ENCODE measurements at places on chromosomes 13 and 19.

DNA sequence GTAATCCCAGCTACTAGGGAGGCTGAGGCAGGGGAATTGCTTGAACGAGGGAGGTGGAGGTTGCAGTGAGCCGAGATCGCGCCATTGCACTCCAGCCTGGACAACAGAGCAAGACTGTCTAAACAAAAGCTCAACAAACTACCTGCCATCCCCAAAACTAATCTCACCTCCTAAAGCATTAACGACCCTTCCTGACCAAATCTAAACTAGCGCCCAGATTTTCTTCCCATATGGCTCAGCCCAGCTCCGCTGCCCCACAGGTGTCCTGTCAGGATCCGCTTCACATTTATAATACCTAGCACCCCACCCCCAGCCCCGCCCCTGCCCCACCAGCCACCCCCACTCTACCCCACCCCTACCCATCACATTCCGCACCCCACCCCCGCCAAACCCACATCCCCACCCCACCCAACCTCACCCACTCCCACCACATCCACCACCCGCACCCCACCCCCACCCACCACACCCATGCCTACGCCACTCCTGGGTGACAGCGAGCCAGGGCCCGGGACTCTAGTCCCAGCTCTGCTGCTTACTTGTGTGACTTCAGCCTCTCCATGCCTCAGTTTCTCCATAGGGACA lies 599 bp downstream of the C19orf12 start:
- DNase-seq, result no peak

- no peak for DNase-seq
These were observed 541.0 kb downstream of the RFC3 start for GRCh38 chr13:34358811-34359513.

- DNase-seq, result peak; percentile 96
These were observed at the start of gene FGF22 for GRCh38 chr19:639253-640160. TSS of gene FGF22 (plus strand) at chr19:639879. CDS start at chr19:639926, 47 bp downstream.

GRCh38 chr13:50893211-50893852 lies 16.3 kb upstream of the RNASEH2B start:
- DNase-seq, result peak; percentile 16

DNA sequence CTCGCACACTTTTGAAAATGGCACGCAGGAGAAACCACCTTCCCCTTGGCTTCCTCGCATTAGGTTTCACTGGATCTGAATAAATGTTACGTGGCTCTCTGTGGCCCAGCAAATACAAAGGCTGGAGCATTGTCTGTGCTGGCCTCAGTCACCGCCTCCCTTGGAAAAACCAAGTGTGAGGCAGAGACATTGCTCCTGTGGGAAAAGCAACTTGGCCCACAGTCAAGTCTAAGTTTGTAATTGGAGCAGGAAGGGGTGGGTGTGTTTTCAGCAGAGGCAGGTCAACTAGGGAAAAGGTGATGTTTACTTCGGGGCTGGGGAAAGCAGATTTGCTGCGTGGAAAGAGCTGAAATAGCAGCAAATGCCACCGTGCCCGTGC lies 101.6 kb downstream of the IRS2 start:
- no peak for DNase-seq

DNA sequence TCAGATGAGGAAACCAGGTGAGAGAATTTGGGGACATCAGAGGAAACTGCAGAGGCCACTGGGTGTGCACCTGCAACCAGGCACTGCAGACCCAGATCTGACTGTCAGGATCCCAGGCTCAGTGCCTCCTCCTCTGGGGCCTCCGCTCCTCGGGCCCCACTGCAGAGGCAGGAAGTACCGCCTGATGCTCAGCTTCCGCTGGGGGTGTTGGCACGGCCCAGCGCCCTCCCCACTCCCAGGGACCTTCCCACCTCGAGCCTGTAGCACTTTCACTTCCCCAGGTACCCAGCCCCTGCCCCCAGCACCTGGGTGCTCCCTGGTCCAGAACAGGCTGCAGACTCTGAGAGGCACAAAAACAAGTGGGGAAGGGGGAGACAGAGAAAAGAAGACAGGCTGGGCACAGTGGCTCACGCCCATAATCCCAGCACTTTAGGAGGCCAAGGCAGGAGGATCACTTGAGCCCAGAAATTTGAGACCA lies 1.4 kb upstream of the CD37 start:
- peak; percentile 84 for DNase-seq

DNA sequence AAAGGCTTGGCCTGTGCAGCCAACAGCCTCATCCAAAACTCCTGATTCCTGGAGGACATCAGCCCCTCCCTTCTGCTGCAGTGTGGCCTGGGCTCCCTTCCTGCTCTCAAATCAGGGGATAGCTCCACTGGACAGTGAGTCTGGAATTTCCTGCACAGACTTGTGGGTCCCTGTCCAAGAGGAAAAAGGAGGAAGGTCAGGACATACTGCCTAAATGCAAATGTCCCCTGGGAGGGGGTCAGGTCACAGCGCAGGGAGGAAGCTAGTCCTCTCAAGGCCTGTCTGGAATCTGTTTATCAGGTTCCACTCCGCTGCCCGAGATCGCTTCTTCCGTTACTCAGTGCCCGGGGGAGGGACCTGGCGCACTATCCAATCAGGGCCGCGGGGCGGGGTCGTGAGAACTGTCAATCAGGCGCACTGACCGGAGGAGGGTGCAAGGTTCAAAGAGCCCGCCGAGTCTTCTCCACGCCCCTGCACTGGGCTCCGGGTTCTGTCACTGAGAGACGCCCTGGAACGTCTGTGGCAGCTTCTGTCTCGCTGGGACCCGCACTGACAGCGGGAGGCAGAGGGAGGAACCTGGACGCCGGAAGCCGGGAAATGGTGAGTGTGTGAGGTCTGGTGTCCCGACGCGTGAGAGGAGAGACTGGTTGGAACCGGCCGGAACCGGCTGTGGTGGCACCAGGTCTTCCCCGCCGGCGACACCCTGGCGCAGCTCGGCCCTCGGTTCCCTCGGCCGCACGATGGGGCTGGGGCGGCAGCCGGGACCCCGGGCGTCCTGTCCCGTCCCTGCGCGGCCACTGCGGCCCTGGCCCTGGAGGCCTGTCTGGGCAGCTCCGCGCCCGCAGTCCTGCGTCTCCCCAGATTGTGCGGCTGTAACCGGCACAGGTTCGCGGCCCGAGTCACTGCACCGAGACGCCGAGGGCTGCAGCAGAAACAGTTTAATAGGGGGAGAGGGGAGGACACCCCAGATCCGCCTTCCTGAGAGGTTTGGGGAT lies at the start of gene ZNF441:
TSS of gene ZNF441 (plus strand) at position 404 of the 995 bp plus-strand sequence. CDS start at position 598, 194 bp downstream.
- peak; percentile 97 for DNase-seq

DNA sequence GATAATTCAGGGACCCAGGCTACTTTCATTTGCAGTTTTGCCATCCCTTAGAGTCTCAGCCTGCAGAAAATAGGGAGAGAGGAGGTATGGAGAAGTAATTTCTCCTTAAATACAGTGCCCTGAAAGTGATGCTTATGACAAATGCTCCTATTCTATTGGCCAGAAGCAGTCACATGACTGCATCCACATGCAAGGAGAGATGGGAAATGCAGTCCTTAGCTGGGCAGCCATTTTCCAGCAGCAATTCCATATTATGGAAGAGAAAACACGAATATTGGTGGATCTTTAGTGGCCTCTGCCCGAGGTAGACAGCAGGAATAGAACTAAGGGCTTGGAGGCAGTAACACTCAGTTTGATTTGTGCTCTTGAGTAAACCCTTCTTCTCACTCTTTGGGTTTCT lies 39.4 kb downstream of the VAV1 start:
- no peak for DNase-seq

- DNase-seq, result no peak
These were observed 7.8 kb upstream of the CEACAM5 start for GRCh38 chr19:41700381-41701195.

GRCh38 chr19:54042989-54043388 lies 20.7 kb downstream of the VSTM1 start:
- DNase-seq, result no peak

DNA sequence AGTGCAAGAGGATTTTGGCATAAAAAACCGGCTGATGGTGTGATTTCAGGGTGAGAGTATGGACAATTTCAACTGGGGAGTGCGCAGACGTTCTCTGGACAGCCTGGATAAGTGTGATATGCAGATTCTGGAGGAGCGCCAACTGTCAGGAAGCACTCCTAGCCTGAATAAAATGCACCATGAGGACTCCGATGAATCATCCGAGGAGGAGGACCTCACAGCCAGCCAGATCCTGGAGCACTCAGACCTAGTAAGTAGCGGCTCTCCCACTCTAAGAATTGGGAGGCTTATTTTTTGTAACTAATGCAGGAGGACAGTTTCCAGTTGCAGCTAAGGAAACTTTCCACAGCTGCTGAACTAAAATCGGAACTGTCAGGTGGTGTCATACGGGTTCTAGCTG lies 53.6 kb downstream of the ZAR1L start:
- DNase-seq, result no peak

DNA sequence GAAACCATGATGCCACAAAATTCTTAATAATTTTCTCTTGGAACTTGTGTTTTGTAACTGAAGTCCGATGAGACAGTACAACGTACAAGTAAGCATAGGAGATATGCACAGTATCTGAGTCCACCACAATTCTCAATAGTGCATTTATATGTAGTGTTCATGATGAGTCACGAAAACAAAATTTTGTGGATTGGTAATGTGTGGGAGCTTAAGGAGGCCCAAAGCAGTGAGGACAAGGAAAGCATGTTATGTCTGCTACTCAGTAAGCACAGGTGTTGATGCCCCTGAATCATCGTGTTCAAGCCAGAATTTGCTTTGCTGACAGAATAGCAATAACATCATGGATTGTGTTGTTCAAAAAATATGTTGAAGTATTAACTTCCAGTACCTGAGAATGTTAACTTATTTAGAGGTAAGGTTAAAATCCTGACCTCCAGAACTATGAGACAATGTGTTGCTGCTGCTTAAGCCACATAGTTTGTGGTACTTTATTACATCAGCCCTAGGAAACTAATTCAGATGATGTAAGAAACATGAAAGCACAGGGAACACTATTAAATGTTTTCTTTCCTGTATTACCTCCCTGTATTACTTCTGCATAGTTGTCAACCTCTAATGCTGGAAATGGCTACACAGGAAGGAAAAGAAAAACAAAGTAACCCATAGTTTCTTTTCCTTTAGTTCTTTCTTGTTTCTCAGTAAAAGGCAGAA lies 201.3 kb downstream of the SLITRK6 start:
- DNase-seq, result no peak

DNA sequence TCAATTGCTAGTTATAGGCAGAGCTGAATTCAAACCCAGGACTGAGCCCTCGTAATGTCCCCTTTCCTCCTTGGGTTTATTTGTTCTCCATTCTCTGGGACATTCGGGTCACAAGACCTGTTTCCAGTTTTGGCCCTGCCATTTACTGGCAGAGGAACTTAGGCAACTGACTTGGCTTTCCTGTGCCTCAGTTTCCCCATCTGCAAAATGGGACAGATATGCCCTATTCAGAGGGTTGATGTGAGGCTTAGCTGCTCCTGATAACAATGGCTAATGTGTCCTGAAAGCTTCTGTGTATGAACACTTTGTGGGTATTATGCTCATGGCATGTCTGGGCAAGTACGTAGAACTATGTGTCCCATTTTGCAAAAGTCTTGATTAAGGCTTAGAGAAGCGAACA lies 996 bp downstream of the ZNF524 start:
- no peak for DNase-seq

GRCh38 chr19:2305452-2306280 lies 2.3 kb downstream of the LINGO3 start:
- DNase-seq, result no peak

- DNase-seq, result no peak
These were observed 13.9 kb downstream of the WTIP start for GRCh38 chr19:34495416-34495815.

DNA sequence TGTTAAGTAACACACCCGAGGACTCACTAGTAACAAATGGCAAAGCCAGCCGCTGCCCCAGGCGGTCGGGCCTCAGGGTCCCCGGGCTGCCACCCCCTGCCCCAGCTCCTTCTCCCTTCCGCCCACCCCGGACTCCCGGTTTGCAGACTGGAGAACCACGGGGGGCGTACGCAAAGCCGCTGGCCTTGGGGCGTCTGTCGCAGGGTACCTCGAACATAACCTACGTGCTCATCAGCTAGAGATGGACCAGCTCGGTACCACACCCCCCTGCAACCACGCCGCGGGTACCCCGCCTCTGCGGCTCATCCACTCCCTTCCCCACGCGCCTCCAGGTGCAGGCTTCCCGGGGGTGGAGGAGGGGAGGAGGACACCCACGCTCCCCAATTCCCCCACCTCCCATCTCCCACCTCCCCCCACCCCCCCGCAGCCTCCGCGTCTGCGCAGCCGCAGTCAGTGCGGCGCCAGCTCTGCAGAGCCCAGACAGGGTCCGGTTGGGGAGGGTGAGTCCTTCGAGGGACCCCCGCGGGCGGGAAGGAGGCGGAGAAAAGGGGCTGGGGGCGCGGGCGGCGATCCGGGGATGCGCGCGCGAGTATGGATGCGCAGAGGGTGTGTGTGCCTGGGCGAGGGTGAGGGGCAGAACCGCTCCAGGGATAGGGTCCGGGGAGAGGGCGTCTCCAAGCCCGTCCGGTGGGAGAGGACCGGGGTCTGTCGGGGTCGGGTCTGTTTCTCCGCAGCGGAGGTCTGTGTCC lies at the start of gene SMIM17:
TSS of gene SMIM17 (plus strand) at position 449 of the 749 bp plus-strand sequence. CDS start 2,509 bp downstream, outside the sequence.
- no peak for DNase-seq

DNA sequence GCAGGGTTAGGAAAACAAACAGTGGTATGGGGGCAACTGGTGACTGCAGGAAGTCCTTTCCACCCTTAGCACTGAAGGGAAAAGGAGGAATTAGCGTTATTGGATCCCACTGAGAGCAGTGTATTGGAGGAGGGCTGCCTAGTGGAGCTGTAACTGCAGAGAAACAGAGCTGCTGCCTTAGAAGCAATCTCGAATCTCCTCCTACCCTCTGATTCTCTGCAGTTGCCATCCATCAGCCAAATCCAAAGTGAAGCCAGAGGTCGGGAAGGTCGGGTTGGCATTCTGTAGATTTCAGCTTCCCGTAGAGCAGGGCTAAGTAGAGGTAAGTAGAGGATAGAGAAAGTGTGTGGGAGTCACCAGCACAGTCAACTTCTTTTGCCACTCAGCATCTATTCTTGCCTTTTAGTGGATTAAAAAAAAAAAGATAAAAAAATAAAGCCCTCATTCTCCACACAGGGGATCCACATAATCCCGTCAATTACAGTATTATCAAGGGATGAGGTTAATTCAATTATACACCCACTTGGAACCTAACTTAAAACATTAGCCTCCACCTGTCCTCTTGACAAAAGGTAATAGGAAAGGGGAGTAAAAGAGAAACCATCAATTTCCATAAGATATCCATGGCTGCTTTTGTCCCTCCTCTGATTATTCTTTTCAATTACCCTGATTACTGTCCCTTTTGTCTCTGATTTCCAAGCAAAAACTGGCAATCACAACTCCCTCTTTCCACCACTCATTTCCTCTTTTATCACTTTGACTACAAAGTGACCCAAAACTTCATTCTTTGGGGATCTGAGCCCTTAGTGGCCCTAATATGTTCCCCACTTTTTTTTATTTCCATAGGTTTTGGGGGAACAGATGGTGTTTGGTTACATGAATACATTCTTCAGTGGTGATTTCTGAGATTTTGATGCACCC lies 234.7 kb downstream of the RBM26 start:
- DNase-seq, result no peak

DNA sequence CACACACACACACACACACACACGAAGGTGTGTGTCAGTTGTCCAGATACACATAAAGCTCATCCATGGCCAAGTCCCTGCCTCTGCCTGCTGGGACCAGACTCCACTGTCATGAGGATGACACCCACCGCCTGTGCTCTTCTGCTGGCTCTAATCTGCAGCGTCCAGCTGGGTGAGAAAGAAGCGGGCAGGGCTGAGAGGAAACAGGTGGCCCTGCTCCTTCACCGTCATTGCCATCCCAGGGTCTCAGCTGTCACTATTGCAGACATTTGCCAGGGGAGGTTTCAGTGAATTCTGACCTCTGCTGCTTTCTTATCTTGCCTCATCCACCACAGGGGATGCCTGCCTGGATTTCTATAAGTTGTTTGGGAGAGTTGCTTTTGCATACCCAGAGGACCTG lies 31.4 kb downstream of the SCGB2B2 start:
- DNase-seq, result no peak

- no peak for DNase-seq
These were observed 621 bp downstream of the FBL start for GRCh38 chr19:39845584-39845932.

All from activated CD4-positive, alpha-beta memory T cell treated with anti-CD3 and anti-CD28 coated beads for 36 hours (primary cell).